Endothelial cell of umbilical vein (primary cell): ENCODE measurements at places on chromosomes 5 and 9.

DNA sequence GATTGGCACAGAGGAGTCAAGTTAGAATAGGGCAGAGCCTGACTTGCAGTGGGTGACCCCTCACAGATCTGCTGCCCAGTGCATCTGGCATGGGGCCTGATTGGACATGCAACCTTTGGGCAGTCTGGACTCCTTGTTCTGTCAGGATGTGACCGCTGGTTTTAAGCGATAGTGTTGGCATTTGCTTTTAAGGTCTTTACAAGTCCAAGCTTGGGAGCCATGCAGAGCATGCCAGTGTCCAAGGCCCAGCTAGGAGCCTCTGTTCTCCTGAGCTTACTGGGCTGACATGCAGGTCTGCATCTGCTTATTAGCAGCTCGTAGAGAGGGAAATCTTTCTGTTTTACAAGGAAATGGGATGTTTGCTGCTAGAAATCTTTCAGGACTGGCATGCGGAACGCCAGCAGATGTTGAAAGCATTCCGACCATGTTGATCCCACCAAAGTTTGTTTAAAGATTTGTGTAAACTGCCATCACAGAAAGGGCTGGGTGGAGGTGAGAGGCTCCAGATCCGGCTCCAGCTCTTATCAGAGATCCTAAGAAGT is 27.5 kb downstream of the GADD45G start:
- no peak for DNase-seq

DNA sequence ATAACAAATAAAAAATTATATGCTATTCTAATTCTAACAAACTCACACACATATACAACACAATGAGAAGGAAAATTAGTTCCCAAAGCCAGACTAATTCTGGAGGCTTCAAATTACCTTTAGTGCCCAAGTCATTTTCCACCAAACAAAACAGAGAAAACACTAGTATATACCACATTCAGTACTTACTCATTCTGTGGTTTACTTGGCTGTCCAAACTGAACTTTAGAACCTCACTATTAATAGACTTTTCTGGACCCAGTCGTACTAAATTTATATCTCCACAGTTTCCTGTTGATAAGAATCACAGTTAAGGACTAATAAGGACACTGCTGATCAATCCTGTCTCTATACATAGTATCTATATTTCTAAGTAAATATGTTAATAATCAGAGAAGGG is 66.4 kb downstream of the SETX start:
- DNase-seq, result no peak

DNA sequence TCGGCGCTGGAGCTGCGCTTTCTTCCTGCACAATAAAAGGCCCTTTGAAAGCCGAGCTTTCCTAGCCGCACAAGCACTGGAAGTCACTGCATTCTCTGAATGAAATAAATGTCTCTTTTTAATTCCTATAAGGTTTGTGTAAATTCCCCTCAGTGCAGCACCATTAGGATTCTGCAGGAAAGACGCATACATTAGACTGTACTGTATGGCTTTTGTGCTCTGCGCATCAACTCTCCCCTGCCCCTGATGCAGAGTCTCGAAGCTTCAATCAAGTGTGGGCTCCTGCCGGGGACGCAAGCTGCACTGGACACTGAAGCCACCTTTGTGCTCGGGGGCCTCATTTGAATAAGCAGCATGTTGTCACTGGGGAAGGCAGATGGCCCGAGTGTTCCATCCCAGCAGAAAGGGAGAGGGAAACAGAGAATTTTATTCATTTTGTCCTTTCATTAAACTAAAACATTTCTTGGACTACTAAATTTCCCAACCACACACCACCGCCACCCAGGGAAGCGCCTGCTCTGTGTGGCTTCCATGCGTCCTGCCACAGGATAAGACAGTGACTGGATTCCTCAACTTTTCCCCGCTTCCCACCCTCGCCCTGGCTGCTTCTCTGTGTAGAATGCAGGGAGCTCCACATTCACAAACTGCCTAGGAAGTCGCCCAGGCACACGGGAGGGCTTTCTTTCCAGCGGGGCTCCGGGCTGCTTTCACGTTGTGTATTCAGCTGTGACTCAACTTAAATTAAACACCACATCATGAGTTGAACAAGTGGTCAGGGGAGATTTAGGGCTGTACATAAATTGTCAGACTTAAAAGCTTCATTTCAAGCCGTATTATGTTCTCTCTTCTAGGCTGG is 635.4 kb downstream of the IRX1 start:
- DNase-seq, result no peak

DNA sequence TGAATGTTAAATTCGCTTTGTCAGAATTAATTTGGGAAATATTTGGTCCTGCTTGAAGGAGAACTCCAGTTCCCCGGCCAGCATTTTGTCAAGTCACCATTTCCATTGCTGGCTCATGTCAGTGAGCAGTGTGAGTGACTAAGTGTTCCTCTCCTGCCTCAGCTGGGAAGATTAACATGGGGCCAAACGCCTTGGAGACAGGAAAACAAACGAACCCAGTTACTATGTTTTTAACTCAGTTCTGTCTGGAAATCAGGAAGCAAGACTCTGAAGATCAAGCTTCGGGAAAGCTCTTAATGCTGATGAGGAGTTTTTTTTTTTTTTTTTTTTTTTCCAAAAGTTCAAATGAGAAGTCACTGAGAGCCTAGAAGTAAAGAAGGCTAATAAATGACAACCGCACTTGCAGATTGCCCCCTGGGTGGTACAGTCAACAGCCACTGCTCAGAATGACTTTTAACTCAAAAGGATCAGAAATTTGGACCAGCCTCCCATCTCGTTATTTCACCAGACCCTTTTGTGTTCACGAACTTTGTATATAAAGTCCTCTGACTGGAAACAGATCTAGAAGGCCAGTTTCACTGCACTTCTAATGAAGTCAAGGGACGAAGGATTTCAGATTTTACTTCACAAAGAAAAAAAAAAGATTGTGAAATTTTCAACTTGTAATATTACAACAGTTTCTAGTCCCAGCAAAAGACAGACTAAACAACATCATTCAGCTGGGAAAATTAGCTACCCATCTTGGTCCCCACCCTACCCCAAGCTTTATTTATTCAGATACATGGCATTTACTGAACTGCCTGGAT is 121.3 kb downstream of the LHFPL2 start:
- DNase-seq, result peak; percentile 99

- DNase-seq, result peak; percentile 7
Measured at GRCh38 chr5:90421136-90421535, 11.6 kb upstream of the CETN3 start.

DNA sequence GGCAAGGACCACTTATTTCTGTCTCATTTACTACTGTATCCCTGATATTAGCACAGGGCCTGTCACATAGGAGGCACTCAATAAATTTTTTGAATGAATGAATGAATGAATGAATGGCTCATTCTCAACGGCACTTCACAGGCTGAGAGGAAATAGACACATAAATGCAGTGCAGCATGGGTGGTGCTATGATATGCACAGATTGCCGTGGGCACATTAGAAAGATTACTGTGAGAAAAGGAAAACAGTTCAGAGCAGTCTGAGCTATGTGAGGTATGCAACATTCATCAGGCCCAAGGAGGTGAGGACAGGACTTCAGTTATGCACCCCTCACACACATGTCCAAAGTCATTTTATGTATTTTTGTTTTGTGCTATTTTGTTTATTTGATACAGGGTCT is 6.4 kb upstream of the NOL6 start:
- DNase-seq, result no peak

DNA sequence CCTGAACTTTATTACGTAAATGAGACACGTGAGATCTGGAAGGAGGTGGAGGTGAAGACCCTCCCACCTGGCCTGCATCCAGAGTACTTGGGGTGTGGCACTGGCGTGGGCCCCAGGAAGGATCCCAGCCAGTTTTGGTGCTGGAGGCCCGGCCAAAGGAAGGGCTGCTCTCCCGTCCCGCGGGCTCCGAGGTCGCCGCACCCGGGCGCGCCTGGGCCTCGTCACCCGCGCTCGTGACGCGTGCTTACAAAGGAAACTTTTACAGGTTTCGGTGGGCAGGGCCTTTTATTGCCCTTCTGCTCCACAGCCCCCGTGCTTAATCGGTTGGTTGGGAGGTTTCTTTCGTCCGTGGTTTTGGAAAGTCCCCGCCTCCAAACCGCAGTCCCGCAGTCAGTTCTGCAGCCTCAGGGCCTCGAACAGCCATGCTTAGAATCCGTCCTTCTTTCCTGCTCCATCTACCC is 29.2 kb downstream of the CDKN2A start:
- peak; percentile 27 for DNase-seq

GRCh38 chr9:99752417-99753109 is 69.1 kb upstream of the NR4A3 start:
- DNase-seq, result no peak

DNA sequence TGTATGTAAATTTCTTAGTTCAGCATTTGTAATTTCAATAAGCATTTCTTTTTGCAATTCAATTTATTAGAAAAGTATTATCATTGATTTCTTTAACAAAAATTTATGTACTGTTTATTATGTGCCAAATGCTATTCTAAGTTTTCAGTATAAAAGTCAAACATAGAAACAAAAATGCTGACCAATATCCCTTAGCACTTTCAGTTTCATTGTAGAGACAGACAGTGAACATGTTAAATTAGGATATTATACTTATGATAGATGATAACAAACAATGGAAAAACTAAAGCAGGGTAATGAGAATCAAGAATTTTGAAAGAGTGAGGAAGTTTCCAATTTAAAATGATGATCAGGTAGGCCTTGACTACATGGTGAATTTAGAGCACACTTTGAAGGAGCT is 1106.0 kb downstream of the TAF11L14 start:
- DNase-seq, result no peak

- no peak for DNase-seq
Measured at GRCh38 chr5:86029308-86029707, 588.4 kb upstream of the COX7C start.

DNA sequence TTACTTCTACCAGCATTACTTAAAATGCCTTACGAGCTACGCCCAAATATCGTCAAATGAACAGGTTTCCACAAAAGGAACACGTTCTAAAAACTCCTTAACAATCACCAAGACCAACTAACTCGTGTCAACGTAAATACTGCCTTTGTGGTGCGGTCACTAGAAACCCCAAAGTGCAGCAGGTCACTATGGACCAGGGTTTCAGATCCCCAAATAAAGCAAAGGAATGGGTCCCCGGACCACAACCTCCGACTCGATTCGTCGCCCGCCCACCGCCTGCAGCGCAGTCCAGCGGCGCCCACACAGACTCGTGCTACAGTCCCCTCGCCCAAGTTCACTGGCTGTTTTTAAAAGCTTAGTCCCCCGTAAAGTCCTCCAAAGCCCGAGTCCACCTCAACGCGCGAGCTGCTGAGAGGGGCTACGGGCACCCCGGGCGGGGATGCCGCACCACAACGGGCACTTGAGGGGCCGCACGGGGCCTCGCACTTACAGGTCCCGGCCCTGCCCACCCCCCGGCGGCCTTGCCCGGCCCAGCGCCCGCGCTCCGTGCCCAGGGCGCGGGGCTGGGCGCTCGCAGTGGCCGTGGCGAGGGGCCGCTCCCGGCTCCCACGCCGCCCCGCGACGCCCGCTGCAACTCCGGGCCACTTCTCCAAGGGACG is 1.1 kb downstream of the NFIB start:
- peak; percentile 53 for DNase-seq

DNA sequence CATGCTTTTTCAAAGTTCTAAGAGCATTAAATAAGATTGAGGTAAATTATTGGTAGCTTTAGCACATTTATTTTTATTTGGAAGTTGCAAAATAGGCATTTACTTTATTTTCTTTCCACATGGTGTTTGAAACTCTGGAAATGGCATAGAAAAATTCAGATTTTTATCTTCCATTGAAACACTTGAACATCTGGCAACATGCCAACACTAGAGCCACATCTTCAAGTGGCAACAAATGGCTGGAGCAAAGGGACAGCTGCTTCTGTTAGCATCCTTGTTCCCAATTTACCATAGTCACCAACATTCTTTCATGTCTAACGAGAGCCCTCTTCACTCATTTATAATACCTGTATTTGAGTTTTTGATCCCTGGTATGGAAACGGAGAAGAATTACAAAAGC is 539.9 kb downstream of the ZNF608 start:
- no peak for DNase-seq

GRCh38 chr5:86862093-86862492 is 244.4 kb downstream of the COX7C start:
- DNase-seq, result no peak

DNA sequence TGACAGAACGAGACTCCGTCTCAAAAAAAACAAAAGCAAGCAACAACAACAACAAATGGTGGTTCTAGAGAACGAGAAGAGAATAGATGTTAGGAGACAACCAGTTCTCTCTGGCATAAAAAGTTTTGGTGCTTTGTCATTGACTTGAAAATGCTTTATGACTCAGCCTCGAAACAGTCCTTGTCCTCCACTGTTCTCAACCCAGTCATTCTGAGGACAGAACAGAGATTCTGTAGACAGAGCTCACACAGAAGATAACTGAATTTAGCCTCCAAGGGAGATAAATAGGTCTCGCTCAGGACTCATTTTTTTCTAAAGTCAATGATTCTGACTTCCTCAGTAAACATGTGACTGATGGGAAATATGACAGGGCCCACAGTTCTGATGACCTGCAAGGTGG is 76.0 kb upstream of the FSTL4 start:
- DNase-seq, result no peak

- no peak for DNase-seq
Measured at GRCh38 chr9:111414406-111414805, 69.8 kb downstream of the ECPAS start.

- DNase-seq, result no peak
Measured at GRCh38 chr5:29193972-29194371, 1999.5 kb upstream of the CDH6 start.

DNA sequence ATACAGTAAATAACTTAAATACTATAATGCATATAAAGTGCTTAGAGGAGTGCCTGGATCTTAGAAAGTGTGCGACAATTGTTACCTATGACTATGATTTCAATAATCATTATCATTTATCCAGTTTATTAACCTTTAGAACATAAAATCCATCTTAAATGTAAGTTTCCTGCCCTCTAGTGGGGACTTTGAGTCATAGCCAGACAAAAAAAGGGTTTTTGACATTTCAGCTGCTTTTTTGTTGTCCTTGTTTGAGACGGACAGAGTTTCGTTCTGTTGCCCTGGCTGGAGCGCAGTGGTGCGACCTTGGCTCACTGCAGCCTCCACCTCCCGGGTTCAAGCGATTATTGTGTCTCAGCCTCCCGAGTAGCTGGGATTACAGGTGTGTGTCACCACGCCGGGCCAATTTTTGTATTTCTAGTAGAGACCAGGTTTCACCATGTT is 9.7 kb upstream of the C9orf152 start:
- DNase-seq, result peak; percentile 65

GRCh38 chr5:178323961-178324360 is 91.4 kb upstream of the PHYKPL start:
- no peak for DNase-seq

- no peak for DNase-seq
Measured at GRCh38 chr5:106849266-106849665, 821.5 kb downstream of the EFNA5 start.

GRCh38 chr9:5813824-5814223 is 19.1 kb downstream of the ERMP1 start:
- no peak for DNase-seq

- no peak for DNase-seq
Measured at GRCh38 chr5:17727098-17727497, 92.8 kb downstream of the TAF11L14 start.

- no peak for DNase-seq
Measured at GRCh38 chr9:14488421-14489190, 174.7 kb upstream of the NFIB start.

- peak; percentile 63 for DNase-seq
Measured at GRCh38 chr5:45521067-45521466, 175.1 kb downstream of the HCN1 start.
